K562 (cell line): ENCODE measurements at places on chromosomes 4 and X.

DNA sequence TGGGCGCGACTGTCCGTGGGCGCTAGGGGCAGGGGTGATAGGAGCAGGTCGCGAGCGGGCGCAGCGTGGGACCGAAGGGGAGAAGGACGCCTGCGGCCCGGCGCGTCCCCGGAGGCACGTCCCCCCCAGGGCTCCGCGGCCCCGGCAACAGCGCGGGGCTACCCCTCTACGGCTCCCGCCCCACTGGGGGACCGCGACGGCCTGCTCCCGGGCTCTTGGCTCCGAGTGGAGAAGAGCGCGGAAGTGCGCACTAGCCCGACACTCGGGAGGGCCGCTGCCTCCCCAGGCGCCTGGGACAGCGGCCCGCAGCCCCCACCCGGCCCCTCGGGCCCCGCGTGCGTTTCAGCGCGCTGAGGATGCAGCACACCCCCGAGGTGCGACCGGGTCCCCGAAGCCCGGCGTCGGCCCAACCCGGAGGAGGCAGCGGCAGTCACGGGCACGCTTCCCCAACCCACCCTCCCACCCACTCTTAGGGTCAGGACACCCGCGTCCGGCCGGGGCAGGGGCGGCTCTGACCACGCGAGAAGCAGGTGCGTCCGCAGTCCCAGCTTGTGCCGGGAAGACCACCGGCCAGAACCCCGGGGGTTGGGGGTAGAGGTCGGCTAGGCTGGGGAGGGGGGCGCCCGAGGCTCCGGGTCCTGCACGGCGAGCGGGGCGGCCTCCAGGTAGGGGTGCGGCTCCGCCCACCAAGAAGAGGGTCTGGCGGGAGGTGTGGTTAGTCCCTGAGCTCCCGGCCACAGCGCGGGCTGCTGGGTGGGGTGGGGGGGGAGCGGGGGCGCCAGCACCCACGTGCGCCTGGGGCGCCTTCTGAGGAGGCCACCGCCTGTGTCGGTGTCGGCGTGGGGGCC is 18.5 kb upstream of the NAT8L start:
- peak; percentile 7 for DNase-seq

DNA sequence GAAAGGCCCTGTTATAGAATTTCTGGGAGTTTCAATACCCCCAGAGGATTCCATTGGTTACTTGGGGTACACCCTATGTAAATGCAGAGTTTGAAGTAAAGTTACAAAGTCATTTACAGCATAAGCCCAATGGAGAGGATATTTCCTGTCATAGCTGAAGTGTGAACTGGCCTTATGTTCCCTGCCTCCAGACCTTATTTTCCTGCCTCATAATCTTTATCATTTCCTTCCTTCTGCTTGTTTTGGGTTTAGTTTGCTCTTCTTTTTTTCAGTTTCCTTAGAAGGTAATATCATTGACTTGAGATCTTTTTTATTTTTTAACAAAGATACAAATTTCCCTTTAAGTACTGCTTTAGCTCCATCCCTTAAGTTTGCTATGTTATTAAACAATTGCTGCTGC is 85.4 kb downstream of the PPEF1 start:
- peak; percentile 9 for DNase-seq

- peak; percentile 8 for DNase-seq
Measured at GRCh38 chr4:1843852-1844251, 12.1 kb downstream of the LETM1 start.

- DNase-seq, result peak; percentile 14
Measured at GRCh38 chrX:134026565-134027311, 41.3 kb upstream of the GPC3 start.

- no peak for DNase-seq
Measured at GRCh38 chrX:124720532-124720931, 374.2 kb downstream of the SH2D1A start.

DNA sequence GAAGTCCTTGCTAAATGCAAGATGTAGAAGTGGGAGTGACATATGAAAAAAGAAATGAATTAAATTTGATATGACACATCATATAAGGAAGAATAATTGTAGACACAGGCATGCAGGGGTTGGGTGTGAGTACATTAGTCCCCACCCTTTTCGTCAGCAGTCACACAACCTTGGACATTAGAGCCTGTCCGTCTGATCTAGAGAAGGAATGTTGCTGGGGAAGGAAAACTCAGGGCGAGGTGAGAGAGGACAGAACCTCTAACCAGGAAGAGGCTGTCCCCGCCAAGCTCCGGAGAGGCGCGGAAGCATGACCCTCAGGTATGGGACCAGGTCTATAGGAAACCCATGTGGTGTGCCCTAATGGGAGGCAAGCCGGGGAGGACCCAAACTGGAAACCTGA is 102.1 kb downstream of the RELL1 start:
- no peak for DNase-seq

DNA sequence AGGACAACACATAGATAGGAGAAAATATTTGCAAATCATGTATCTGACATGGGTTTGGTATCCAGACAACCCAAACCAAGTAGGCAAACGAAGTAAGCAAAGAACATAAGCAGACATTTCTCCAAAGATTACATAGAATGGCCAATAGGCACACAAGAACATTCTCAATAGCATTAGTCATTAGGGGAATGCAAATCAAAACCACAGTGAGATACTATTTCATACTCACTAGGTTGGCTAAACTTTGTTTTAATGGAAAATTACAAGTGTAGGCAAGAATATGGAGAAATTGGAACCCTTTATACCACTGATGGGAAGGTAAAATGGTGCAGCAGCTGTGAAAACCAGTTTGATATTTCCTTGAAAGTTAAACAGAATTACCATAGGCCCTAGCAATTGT is 74.7 kb downstream of the CHRNA9 start:
- no peak for DNase-seq

DNA sequence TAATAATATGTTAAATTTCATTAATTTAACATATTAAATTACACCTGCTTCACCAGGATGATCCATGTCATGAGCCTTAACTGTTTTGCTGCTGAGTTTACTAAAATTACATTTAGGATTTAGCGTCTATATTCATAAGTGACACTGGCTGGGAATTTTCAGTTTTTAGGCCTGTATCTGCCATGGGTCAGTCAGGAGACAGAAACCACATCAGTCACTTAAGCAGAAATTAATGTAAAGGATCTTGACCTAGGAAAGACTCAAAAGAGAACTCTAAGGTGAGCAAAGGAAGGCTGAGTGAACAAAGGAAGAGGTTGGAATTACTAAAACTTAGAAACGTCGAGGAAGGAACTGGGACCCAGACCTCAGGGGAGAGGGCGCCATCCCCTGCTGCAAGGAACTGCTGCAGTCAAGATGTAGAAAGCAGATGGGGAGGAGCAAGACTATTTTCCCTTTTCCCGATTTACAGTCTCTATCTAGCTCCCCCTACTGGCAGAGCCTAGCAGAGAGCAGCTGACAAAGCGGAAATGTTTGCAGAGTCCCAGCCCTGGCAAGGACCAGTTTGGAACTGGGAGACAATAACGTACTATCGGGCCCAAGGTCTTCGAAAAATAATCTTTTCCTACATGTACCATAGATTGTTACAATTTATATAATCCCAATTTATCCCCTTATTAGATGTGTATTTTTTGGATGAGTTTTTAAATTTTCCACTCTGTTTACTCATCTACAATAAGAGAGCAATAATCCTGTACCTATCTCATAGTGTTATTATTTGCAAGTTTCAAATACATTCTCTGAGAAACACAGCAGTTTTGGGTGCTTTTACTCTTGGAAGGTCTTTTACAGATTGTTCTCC is 22.6 kb upstream of the RBBP7 start:
- DNase-seq, result peak; percentile 87

- peak; percentile 49 for DNase-seq
Measured at GRCh38 chr4:158667651-158668198, 4.0 kb downstream of the C4orf46 start.

DNA sequence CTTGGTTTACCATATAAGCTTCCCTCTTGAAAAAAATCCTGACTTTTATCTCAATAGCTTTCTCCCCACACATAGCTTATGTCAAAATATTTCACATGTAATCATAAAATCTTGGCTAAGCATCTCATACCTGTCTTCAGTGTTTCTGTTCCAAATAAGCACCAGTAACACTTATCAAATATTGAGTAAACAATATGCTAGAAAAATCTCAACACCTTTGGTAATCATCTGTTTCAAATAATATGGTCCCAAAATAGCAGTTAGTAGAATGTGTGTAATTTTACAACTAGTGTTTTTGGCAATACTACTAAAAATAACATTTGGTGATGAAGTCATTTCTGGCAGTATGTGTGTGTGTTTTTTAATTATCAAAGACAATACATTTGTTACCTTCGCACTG is 2138.2 kb downstream of the PCDH7 start:
- no peak for DNase-seq

DNA sequence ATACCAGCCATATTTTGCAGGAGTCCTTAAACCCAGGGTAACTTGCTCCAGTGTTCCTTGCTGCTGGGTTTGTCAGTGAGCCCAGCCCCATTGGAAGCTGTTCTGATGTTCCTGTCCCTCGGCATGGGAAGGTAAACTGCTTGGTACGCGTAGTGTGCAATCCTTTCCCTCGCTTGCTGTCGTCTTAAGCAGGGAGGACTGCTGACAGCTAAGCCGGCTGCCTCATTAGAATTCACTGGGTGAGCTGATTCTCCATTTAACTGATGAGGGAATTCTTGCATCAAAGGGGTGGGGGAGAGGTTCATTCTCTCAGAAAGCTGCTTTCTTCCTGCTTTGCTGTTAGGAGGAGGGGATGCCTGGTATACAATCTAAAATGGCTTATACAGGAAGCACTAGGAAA is 164.6 kb downstream of the MID1IP1 start:
- no peak for DNase-seq

DNA sequence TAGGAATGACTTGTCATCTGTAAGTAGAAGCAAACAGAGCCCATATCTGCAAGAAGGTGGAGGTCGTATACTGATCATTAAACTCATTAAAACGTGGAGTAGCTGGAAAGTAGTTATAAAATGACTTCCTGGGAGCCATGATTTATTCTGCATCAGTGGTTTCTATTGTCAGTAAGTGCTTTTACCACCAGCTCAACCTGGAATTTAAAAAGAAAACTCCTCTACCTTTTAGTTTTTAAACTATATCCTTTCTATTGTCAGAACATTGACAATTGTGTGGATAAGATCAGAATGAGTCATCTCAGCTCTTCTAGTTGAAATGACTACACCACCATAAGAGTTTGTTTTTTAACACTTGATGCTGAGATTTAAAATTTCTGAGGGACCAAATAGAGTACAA is 651.2 kb upstream of the GALNT7 start:
- no peak for DNase-seq

GRCh38 chr4:60452266-60452665 is 747.9 kb upstream of the ADGRL3 start:
- DNase-seq, result no peak

GRCh38 chr4:99536848-99537247 is 26.0 kb downstream of the C4orf17 start:
- no peak for DNase-seq

DNA sequence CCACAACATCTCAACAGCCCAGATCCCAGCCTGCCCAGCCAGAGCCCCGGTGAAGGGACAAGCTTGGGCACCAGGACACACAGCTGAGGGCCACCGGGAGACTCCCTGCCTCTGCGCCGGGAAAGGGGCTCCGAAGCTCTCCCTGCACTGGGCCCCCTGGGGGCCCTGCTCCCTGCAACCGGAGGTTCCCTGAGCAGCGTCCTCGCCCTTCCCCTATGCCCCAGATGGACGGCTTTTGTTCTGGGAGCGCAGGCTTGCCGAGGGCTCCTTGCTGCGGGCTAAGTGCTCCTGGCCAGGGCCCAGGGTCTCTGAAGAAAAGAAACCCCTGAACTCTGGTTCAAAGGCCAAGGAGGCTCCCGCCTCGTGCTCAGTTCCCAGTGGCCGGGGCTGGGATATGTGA is 899 bp upstream of the ZFP92 start:
- DNase-seq, result no peak

DNA sequence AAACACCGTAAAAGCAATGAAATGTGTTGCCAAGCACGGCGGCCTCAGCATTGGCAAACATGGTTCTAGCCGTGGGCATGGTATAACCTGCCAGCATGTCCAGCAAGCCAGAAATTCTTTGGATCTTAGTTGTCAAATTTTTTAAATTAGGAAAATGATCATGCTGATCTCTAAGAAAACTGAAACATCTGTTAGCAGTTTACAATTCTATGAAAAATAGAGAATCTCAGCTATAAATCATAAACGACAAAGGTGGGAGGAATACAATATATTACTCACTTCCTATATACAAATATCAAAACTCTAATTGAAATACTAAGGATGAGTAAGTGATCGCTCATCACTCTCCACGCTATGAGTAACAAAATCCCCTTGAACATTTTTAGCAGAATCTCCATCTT is 130.3 kb downstream of the ADGRA3 start:
- no peak for DNase-seq

DNA sequence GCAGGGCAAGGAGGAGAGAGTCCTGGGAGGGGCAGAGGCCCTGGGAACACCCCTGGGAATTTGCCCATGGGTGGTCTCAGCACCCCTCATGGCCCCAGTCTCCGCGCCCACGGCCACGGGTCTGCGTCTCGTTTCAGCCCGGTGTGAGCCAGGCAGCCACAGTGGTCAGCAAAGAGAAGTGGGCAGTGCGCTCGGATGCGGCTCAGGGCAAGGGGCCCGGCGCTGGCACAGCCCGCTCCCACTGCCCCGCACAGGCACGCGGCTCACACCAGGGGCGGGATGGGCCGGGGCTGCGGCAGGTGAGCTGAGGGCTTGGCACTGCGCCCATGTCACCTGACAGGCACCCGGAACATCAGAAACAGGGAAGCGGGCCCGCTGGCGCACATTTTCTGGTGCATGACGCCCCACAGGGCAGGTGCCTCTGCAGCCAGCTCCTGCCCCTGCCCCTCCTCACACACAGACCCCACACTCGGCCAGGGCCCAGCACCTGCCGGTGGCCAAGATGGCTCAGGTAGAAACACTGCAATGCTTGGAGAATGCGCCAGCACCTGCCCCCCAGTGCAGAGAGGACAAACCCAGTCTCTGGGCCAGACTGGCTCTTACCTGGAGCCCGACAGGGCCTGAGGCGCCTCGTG is 41.9 kb upstream of the MXD4 start:
- no peak for DNase-seq

- no peak for DNase-seq
Measured at GRCh38 chr4:121200795-121201472, 36.8 kb upstream of the TNIP3 start.

DNA sequence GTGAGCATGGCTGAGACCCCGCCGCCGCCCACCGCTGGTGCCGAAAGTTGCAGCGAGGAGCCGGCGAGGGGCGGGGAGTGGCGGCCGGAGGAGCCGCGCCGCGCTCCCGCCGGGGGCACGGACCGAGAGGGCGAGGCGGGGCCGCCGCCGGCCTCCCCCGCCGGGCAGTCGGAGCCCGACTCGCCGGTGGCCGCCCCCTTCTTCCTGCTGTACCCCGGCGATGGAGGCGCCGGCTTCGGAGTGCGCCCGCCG is 16.5 kb downstream of the UTP3 start:
- DNase-seq, result no peak

DNA sequence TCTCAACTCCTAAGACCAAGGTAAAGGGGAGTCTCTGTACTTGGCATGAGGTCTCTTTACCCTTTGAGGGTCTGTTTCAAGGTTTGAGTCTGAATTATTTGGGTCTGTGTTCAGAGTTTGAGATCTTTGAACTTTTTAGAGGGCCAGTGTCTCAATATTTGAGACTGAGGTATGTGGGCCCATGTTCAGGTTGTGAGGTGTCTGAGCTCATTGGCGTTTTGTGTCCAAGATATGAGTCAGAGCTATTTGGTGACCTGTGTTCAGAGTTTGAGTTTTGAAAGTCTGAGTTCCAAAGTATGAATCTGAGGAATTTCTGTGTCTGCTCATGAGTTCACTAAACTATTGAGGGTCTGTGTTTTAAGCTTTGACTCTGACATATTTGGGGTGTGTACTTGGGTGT is 36.7 kb upstream of the PAGE4 start:
- no peak for DNase-seq
